ENCODE measurements at places on chromosomes 11 and 22.

DNA sequence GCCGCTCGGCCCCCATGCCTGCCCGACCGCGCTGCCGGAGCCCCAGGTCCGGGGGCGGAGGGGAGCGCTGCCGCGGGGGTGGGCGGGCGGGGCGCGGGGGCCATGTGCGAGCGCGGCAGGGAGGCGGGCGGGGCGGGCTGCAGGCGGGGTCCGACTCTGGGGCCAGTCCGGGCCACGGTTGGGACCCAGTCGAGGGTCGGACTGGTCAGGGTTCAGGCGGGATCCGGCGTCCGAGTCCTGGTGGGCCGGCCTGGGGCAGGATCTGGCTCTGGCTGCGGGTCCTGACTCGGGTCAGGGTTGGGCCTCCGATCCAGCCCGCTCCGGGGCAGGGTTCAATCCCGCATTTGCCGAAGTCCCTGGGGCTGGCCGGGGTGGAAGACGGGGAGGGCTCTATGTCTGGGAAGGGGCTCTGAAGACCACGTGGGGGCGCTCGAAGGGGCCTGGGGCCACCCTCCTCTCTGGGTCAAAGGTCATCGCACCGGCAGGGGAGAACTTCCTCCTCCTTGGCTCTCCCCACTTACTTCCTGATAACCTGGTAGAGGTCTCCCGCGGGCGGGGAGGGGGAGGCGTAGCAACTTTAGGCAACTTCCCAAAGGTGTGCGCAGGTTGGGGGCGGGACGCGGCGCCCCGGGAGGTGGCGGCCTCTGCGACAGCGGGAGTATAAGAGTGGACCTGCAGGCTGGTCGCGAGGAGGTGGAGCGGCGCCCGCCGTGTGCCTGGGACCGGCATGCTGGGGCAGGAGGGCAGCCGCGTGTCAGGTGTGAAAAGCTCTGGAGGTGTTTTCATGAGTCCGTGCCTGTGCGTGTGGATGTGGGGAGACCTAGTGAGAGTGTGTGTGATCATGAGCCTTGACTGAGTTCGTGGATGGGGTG lies 603 bp downstream of the ESRRA start:
- DNase-seq, result peak; percentile 43

DNA sequence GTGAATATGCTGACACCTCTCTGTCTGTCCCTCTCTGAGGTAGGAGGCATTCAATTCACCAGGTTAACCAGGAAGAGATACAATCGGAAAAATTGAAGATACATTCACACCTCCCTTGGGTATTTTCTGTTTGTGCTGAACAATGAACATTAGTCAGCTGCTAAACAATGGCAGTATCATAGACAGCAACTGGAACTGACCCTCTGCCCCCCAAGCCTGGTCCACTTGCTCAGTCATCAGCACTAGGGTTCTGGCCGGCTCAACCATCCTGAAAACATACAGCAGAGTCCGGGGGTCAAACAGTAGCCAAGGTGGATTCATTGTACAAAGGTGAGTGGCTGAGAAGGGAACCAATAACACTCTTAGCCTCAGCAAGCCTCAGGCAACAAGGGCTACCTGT lies 4.0 kb downstream of the NECTIN1 start:
- no peak for DNase-seq

DNA sequence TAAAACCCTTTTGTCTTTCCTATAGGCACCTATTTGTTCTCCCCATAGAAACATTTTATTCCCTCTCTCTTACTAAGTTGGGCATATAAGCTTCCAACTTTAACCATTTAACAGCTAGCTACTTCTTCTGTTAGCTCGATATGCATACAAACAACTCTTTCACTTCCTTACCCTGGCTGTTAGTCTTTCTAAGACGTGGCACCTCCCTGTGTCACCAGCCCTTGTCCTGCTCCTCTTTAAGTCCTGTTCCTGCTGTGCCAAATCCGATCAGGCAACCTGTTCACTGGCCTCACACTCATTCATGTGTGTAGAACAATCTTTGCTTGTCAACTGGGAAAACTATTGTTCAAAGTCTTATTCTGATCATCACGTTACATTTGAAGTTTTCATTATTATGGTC lies 1376.1 kb upstream of the TENM4 start:
- no peak for DNase-seq

GRCh38 chr11:57072640-57073039 lies 83.9 kb downstream of the OR5AK2 start:
- no peak for DNase-seq

DNA sequence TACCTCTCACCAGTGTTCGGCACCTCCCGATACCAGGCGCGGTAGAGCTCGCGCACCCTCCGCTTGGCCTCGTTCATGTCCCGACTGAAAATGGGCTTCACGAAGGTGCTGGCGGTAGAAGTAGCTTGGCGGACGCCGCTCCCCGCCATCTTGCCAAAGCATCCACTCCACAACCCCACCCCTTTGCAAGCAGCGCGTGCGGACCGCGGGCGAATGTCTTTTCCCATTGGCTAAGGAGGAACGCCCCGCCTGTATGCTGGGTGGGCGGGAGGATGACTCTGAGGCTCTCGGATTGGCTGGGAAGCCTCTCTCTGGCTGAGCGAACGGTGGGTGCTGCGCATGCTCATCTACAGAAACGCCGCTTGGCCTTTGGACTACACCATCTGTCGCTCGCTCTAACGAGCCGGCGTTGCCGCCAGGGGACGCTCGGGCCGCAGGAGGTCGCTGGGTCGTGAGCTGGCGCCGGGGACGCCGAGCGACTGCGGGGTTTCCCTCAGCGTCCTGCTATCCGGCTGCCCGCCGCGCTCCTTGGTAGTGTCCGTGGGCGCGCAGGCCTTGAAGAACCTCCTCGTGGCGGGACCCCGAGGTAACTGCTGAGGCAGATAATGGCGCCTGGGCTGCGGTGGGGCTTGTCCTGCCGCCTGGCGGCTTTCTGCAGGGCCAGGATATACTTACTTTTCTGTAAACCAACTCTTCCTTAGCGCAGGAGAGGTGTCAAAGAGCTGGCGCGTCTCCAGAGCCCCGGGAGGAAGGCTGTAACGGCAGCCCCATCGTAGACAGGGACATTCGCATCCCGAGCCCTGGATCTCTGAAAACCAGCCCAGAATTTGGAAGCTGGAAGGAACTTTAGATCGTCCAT lies at the start of gene NDUFA6:
TSS of gene NDUFA6 (minus strand) at position 177 of the 859 bp plus-strand sequence. CDS start at position 149, 28 bp downstream.
- peak; percentile 97 for DNase-seq
